ENCODE measurements at places on chromosomes 5 and 9.

DNA sequence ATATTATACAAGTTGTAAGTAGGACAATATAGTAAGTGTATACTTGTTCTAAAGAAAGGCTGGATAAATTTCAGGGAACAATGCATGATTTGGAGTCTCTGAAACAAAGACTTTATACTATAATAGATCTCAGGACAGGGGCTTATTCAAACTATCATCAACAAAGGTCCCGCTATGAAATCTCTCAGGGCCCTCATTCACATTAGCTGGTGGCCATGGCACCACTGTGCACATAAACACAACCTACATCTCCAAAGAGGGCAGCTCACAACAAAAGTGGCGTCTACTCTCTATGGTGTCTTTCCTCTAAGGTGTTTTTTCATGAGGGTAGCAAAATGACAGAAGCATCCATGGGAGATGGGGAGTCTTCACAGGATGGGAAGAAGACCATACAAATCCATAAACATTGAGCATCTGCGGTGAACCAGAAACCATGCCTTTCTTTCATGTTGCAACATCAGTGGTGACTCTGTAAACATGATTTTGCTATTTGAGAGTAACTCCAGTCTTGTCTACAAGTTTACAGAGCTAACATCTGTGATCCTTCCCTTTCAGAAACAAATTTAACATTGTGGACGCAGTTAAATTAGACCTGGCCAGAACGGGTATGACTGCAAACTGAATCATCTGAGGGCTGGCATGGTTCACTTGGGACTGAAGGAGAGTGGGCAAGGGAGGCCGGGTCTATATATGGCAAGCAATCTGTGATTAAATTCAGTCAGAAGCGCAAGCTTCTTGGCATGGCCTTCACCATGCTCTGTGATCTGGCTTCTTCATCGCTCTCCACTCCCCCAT lies 5.5 kb downstream of the TTLL11 start:
- DNase-seq, result no peak

DNA sequence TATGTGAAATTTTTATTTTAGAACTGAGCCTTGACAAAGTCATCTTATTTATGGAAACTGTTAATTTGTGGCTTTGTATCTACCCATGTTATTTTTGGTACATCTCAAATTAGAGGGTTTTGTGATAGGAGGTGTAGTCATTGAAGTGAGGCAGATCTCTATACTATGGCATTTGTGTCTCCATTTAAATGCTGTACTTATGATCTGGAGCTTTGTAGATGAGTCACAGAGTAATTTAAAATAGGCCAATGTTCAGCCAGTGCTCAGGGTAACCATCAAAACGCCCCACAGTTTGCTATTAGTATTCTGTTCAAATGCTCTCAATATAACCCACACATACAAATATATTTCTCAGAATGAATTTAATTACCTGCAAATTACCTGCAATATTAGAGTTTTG lies 351.5 kb upstream of the KLF9 start:
- DNase-seq, result no peak

- DNase-seq, result no peak
Observed at GRCh38 chr5:170740551-170741205, 42.8 kb upstream of the GABRP start.

DNA sequence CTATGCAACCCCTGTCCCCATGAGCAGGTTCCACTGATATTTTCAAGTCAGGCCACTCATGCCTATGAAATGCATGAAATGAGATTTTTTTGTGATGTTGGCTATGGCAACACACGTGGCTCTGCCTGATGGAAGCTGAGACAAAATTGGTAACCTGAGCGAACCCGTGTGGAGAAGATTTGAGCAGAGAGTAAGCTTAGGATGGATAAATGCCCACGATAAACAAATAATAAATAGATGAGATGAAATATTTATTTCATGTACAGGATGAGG lies 153.4 kb upstream of the IER5L start:
- DNase-seq, result no peak

DNA sequence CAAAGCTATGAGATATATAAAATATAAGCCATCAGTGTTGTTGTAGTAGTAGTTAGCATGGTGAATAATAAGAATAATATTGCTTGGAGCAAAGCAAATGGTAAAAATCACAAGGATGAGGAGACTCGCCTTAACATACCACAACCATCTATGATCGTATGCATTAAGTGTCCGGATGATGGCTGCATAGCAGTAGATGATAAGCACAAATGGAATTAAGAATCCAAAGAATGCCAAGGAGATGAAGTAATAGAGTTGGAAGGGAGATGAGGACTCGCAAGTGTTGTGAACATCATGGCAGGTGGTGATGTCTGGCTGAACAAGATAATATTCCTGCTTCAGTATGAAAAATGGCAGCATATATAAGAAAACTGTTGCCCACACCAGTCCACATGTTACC lies 5.5 kb downstream of the F2RL2 start:
- DNase-seq, result no peak

DNA sequence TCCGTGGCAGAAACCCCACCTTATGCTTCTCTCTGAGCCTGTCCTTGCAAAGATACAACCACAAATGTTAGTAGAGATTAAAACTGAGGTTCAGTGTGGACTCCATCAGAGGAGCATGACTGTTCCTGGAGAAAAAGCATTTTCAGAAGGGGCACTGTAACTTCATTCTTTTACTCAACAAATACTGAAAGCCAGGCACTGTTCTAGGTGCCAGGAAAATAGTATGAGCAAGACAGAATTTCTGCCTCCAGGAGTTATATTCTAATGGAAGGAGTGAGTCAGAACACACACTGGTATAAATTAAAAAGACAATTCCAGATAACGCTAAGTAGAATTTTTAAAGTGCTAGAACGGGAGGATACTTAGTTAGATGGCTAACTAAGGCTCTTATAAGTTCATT lies 251.4 kb upstream of the GAS1 start:
- no peak for DNase-seq

DNA sequence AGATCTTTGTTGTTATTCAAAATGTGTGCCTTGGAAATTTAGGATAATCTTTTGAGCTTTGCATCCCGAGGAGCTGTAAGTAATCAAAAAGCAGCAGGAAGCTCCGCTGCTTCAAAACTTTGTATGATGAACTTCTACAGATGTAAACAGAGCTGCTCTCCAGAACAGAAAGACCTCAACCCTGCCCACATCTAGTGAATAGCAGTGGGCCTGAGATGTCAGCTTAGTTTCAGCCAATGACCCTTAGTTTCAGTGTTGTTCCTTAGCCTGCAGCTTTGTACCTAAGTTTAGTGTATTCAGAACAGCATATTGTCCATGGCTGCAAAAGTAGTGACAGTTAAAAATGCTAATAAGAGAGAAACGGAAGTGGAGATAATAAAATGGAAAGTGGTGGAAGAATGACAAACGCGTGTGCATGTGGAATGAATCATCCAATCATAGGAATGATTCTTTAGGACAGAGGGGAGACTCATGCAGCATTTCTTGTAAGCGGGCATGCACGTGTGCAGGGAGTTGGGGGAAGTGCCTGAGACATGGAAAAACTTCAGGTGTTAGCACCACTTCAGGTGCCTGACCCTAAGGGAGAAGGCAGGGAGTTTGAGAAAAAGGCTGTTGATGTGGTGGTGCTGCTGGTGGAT lies 24.9 kb downstream of the SNX24 start:
- DNase-seq, result no peak

DNA sequence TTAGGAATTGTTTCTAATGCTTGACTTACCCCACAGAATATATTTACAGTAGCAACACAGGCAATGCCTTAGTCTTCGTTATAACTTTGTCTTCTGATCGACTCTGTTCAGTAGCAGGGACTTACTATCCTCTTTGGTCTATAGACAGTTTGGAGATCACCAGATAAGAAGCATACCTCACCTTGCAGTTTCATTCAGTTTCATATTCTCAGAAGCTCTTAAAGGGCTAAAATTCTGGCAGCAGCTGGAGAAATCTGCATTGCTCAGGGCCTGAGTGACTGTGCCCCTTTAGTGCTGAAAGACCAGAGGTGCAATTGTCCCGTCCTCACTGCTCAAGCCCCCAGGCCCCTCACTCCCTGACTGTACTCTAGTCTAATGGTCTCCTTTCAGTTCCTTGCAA lies 26.0 kb downstream of the ZBTB43 start:
- DNase-seq, result no peak

- DNase-seq, result no peak
Observed at GRCh38 chr5:111132076-111132475, 39.9 kb downstream of the WDR36 start.

DNA sequence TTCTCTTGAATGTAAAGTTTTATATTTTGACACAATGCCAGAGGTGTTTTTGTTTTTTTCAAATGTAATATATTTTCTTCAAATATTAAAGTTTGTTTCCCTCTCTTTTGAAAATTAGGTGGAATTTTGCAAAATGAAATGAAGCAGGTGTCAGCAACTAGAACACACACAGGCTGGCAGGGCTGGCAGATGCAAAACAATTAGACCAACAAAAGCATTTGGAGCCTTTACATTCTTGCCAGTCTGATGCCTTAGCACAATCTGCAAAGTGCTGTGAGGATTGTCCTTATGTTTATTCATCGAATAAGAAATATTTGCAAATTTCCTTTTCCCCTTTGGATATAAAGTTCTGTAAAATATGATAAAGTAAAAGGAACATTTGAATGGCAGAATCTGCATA lies 1063.9 kb downstream of the CDH9 start:
- DNase-seq, result no peak

GRCh38 chr5:78929833-78930232 lies 55.3 kb downstream of the ARSB start:
- DNase-seq, result no peak

DNA sequence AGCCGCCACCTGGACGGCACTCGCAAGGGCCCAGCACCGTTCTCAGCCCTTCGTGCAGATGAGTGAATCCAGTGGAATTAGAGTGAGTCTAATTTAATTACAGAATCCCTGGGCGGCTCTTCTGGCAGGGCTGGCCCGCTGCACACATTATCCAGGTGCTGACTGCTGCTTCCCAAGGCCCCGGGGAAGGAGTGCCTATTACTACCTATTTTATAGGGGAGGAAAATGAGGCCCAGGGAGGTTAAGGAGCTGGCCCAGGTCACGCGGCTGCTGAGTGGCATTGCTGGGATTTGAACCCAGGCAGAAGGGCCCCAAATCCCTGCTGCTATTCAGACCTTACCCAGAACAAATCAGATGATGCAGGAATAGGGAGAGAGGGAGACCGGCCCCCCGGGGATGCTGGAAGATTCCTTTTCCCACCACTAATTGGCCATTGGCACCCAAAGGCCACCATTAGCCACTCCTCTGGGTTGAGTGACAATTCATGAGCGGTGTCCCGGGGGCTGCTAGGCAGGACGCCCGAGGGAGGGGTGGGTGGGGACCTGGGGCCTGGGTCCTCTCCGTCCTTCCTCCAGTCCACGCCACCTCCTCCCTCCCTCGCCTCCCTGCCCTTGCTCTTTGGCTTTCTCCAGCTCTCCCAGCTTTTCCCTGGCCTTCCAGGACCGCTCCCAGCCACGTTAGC lies 10.3 kb upstream of the QRFP start:
- no peak for DNase-seq

DNA sequence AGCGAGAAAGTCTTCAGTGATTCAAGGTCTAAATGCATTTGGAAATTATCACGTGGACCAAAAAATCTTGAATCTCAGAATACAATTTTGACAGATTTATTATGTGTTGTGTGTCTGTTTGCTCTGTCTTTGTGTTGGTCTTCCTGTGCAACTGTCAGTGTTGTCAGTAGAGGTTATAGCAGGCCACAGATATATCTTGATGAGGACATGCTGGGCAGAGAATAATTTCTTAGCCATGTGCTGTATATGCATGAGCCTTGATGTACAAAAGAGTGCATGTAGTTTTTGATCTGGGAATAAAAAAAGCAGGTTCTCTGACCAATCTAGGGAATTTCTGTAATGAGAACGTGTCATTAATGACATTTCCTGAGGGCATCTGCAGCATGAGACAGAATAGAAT lies 57.6 kb downstream of the ZSWIM6 start:
- DNase-seq, result no peak

DNA sequence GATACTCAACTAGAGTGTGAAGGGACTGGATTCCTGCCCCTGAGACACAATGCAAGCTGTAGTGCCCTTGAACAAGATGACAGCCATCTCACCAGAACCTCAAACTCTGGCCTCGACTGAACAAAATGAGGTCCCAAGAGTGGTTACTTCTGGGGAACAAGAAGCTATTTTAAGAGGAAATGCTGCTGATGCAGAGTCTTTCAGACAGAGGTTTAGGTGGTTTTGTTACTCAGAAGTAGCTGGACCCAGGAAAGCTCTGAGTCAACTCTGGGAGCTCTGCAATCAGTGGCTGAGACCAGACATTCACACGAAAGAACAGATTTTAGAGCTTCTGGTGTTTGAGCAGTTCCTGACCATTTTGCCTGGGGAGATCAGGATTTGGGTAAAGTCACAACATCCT lies 2.4 kb downstream of the ZNF483 start:
- DNase-seq, result no peak

DNA sequence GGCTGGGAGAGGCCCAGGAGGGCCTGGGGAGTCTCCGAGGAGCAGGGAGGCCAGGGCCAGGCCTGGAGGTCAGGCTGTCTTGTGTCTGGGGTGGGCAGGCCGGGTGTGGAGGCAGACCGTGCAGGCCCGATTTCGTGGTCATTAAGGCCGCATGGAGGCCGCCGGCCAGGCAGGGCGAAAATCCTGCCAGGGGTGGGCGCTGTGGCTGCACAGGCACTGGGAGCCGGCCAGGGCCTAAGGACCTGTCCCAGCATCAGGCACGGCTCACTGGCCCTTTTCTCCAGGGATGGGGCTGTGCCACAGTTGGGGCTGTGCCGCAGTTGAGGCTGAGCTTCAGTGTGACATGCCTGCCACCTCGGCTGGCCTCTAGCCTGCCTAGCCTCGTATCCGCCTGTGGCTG lies 35.9 kb downstream of the ASS1 start:
- DNase-seq, result no peak

Measured in RWPE2 (cell line).